Mesenteric fat pad (tissue), 1 donor: ENCODE measurements at places on chromosomes 12 and 14.
A peak's percentile ranks its signal among the peaks of the same experiment; 100 is the strongest.

DNA sequence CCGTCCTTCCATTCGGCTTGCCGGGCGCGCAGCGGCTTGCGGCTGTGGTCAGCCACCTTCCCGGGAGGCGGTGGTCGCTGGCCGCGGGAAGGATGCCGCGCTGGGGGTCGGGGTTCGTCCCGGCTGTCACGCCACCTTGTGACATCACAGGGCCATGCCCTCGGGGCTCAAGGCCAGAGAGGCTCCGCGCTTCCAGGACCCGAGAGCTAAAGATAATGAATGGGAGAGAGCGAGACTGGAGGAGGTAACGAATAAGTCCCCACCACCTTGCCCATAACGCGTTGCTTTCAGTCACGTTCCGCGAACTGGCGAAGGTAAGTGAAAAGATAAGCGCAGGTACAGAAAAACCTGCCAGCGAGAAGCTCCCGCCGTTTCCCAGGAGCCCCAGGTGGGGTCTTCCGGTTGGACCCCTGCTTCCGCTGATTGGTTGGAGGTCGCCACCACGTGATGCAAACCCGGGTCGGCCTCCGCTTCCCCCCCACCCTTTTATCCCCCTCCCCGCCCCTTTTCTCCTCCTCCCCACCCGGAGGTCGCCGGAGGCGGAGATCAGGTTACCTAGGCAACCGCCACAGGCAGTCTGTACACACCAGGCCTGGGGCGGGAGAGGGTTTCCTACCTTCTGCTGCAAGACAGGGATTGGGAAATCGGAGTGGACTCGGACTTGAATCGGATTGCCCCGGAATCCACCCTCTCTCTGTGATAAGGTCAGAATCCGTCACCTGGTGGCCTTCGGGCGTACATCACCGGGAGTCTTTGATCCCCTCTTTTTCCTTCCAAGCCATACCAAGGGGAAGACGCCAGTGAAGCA lies at the start of gene LRRC9:
TSS of gene LRRC9 (plus strand) at position 575 of the 808 bp plus-strand sequence.
- no peak for DNase-seq

- DNase-seq, result no peak
Observed at GRCh38 chr12:112894128-112894527, 12.6 kb upstream of the OAS1 start.

GRCh38 chr14:36738269-36738668 lies 76.6 kb downstream of the PAX9 start:
- no peak for DNase-seq

DNA sequence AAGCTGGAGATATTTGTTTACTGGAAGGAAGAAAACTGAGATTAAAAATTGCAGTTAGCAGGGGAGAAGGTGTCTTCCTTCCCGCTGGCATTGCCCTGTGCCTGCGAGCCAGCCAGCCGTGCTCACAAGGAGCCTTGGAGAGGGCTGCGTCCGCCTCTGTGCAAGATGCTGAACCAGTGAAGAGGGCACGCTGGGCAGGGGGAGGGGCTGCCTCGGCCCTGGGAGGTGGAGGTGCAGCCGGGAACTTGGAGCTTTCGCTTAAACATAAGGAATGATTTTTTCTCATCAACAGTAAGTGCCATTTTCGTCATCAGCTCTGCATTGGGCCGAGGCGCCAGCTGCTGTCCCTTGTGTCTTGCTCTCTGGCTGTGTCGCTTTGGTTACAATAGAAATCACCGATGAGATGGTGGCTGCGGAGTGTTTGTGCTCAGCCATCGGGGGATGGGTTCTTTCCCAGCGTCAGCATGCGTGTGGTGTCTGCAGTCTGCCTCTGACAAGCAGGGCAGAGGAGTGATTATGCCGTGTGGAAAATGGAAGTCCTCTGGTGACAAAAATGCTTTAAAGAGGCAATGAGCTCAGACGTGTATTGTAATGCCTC lies 97.3 kb downstream of the ESR2 start:
- no peak for DNase-seq

DNA sequence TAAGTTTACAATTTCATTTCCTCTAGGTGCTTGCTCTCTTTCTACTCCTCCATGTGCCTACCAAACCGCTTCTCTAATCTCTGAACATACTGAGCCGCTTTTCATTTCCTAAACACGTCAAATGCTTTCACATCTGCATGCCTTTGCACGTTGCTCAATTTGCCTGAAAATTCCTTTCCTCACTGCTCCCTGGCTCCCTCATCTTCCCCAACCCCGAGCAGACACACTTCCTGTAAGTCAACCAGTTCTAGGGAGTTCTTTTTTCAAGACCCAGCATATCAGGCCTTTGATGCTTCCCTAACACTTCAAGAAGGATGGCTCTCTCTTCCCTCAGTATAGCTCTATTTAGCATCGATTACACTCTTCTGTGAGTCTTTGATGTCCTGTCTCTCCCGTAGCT lies 50.3 kb downstream of the LMO3 start:
- no peak for DNase-seq

DNA sequence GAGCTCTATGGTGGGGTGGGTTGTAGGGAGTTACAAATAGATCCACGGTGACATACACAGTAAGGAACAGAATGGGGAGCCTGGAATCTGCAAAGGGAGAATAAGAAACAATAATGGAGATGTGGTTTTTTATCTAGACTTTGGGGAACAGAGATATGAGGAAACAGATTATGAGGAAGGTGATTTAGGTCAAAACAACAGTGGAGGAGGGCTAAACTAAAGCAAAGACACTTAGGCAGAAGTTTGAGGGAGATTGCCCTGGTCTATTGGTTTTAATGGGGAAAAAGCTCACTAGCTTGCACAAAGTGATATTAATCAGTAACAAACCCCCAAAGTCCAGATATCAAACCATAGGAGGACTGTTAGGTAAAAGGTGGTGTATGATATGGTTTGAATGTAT lies 144.5 kb upstream of the DYRK2 start:
- no peak for DNase-seq

GRCh38 chr12:75756771-75757170 lies 245.4 kb upstream of the KRR1 start:
- DNase-seq, result no peak

DNA sequence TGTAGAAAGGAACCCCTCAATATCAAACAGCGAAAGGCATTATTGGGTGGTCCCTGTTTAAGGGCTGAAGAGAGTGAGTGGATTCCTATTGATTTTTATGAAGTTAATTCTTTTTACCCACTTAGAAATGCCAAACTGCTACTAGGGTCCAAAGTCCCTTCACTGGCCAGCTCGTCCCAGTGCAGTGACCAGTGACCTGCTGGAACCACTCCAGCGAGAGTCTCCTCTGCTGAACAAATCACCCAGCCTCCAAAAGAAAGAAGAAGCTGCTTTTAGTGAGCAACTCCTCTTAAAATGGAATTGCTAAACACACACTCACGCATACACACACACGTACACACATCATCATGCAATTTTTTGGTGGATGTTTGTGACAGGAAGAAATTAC lies 198.2 kb upstream of the PLEKHG7 start:
- no peak for DNase-seq

- DNase-seq, result no peak
Observed at GRCh38 chr12:96457191-96457930, 32.0 kb upstream of the CFAP54 start.

DNA sequence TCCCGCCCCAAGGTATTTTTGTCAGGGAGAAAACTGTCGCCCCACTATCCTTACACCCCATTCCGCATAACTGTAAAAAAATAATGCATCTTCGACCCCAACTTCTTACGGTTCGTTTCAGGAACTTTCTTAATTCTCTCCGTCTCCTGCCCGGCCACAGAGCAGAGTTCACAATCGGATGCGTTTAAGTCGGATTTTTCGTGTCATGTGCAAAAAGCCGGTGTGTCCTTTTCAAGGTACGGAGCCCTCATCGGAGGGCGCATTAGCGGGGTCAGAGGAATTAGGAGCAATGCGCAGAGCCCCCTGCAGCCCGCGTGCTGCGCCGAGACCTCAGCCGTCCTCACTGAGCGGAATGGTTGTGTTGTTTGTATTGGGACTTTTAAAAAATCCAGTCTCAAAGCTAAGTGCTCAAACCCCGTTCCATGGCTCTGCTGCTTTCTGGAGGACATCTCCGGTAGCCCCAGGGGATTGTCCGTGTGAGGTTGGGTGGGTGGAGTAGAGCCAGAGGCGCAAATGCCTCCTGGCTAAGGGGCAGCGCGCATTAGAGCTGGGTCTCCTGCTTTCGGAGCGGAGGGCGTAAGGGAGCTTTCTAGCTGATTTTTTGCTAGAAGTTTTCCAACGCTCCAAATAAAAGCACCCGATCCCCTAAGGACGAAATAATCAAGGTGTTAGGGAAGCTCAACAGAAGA lies 3.9 kb upstream of the GSC start:
- DNase-seq, result peak; percentile 69

DNA sequence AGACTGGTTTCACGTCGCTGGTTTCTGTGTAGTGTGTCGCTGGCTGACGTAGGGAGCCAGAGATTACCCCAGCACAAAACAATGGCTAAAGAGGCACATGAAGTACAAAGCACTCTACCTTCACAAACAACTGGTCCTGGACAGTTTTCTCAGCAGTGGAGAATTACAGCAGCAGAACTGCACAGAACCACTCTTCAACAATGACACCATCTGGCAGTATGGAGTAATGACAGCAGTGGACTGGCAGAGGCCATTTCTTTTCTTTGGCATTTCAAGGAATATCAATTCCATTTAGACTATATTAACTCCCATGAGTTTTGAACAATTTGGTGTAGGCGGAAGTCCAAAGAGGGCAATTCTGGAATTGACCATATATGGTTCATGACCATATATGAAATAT lies 1074.1 kb downstream of the AACS start:
- no peak for DNase-seq

GRCh38 chr12:122974892-122975789 lies at the start of gene OGFOD2:
Gene OGFOD2, plus strand, starts transcription at chr12:122975244. Its CDS starts 8 bp downstream, at chr12:122975252.
- peak; percentile 97 for DNase-seq

GRCh38 chr12:115895247-115895646 lies 382.2 kb downstream of the MED13L start:
- no peak for DNase-seq

DNA sequence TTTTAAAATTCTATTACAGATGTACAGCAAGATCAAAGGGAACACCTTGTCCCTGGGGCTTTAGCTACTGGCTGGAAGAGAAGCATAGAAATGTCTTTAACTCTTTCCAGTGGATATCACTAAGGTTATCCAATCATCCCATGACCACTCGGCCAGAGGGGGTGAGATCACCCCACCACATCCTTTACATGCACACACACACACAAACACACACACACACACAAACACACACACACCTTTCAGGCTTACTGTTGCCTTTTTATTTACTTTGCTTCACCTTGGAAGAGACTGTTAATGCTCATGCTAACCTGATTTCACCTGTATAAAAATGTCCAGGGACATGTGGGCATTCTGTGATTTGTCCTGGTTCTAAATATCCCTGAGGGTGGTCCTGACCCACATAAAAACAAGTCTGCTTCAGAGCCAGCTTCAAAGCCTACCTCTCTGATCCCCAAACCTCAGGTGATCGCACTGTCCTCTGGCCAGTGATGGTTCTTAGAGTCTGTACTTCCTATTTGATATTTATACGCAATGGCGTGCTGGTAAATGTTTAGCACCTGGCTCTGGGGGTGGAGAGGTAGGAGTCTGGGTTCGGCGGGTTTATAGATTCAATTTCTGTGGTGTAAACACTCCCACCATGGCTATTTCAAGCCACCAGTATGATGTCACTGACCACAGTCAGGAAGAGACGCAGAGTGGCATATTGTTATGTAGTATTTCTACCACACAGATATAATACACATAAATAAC lies 166.1 kb upstream of the EEA1 start:
- DNase-seq, result no peak

DNA sequence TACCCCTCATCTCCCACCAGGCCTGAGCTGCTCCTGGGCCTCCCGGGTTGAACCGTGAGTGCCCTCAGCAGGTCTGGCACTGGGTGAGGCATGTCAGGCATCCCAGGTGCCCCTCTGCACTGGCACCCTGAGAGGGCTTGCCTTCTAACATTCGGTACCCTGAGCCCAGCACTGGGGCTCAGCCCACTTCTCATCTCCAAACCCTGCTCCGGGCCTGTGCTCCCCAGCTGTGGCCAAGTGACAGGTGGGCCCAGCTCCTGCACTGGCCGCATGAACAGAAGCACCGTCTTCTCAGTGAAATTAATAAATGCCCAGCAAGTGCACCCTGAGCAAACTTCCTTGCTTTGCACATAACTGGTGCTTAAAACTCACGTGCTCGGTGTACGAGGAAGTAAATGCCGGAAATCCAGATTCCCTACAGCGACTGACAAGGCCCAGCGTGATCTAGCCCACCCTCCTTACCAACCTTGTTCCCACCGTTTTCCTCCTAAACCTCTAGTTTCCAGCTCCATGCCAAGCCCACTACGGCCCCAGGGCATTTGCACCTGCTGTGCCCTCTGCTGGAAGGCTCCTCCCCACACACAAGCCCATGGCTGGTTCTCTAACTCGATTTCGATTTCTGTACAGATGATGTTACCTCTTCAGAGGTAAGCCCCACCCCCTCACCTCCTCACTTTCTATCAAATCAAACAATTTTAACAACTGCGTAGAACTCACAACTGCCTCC lies 115.2 kb upstream of the NCOR2 start:
- DNase-seq, result no peak

DNA sequence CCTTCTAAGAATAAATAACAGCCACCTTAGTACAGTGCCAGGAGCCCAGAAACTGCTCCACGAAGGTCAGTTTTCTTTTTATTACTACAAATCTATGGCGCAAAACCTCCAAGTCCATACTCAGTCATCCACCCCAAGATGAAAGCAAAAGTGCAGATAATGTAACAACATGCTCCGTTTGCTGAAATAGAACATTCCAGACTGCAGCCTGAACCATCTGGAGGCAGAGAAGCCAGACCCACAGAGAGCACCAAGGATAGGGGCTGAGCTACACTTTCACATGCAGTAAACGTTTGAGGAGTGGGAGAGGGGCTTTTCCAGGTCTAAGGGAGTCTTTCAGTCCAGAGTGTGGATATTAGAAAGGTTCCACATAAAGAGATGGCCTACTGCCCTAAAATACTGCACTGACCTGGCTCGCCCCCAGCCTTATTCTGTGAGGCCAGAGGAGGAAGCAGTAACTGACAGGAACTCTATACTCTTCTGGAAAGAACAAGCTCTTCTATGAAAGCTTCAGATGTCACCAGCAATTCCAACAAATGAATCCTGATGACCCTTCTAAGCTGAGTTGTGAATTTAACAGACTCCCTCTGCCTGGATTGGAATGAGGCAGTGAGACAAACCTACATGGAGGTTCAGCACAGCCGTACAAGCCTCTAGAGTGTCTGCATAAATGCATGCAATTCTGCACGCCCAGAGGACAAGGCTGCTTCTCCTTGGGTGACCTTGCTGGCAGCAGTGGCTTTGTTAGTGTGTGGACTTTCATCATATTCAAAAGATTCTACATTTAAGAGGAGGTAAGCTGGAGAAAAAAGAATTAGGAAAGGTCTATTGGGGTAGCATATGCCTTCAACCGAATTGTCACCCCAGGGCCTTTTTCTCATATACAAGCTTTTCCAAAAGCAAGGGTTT lies 153.9 kb upstream of the EGLN3 start:
- no peak for DNase-seq

- DNase-seq, result no peak
Observed at GRCh38 chr14:93200553-93200952, 6.3 kb downstream of the GON7 start.

GRCh38 chr12:57772429-57773322 lies at the start of gene EEF1AKMT3:
Gene EEF1AKMT3, plus strand, starts transcription at chr12:57772614. Its CDS starts 111 bp downstream, at chr12:57772725.
- peak; percentile 91 for DNase-seq
